ENCODE measurements at places on chromosomes 12 and 14.

DNA sequence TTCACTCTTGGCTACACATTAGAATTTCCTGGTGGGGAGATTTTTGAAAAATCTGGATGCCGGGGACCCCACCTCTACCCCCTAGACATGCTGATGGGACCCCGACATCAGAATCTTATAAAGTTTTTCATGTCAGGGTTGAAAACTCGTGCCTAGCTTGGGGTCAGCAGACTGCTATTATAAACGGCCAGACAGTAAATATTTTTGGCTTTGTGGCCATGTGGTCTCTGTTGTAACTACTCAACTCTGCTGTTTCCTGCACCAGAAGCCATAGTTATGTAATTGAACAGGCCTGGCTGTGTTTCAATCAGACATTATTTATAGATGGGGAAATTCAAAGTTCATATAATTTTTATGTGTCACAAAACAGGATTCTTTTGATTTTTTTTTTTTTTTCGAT, 41.6 kb downstream of the ACACB start:
- no peak for DNase-seq

- DNase-seq: no peak
Observed at GRCh38 chr14:68074765-68075381, 255.3 kb downstream of the RAD51B start.

GRCh38 chr14:75543786-75544185, 21.5 kb downstream of the BATF start:
- DNase-seq: peak; percentile 28

GRCh38 chr12:26091822-26092221, 33.0 kb downstream of the BHLHE41 start:
- no peak for DNase-seq

DNA sequence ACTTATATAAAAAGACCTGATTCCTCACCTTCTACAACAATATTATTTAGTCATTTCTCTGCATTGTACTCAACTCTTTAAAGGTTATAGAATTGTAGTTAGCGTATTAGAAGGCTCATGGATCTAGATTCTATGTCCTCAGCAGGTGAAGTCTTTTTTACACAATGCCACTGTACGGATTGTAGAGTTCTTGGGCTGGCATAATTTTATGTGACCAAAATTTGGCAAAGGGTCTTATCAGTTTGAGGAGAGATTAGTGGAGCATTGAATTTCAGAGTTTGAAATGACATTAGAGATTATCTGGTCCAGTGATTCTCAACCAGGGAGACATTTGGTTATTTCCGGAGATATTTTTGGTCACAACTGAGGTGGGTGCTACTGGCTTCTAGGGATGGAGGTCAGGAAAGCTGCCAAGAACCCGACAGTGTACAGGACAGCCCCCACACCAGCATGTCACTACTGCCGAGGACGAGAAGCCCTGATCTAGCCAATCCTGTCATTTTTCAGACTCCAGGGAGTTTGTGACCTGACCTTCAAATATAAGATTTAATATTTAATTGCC, 63.9 kb downstream of the BICD1 start:
- no peak for DNase-seq

DNA sequence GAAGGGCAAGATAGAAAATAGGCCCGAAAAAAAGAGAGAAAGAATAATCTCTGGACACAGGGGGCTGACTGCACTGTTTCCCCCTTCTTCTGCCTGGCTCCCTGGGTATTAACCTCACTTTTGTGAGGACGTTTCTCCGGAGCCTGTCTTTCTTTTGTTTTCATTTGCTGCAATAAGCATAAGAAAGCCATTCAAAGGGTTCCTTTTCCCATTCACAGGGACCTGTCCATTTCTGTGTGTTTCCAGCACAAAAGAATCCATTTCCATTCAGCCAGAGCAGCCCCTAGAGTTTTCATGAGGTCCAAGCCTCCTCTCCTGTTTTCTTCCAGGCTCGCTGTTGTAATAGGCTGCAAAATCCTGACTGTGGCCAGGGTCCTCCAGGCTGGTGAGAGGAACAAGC, 16.8 kb downstream of the PLXNC1 start:
- no peak for DNase-seq

- no peak for DNase-seq
Observed at GRCh38 chr14:103949131-103949790, 6.9 kb upstream of the RD3L start.

GRCh38 chr14:75147423-75148071, 20.7 kb upstream of the NEK9 start:
- DNase-seq: no peak

GRCh38 chr12:40034712-40035111, 71.2 kb downstream of the SLC2A13 start:
- no peak for DNase-seq

DNA sequence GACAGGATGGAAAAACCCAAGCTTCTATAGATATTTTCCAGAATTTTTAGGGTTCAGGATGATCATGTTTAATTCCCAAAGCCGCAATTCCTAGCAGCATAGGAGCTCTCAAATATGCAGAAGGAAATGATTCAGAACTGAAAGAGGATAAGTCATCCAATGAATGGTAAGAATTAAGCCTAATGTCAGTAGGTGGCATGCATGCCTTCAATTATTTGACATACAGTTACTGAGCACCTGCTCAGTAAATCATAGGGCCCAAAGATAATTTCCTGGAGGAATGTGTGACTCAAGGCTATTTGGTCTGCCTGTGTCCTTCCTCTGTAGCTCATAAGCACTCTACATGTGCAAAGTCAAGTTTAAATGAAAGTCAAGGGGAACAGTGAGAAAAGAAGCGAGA, 116.8 kb upstream of the SLC38A4 start:
- no peak for DNase-seq

- DNase-seq: no peak
Observed at GRCh38 chr12:46948936-46949545, 123.2 kb upstream of the SLC38A4 start.

DNA sequence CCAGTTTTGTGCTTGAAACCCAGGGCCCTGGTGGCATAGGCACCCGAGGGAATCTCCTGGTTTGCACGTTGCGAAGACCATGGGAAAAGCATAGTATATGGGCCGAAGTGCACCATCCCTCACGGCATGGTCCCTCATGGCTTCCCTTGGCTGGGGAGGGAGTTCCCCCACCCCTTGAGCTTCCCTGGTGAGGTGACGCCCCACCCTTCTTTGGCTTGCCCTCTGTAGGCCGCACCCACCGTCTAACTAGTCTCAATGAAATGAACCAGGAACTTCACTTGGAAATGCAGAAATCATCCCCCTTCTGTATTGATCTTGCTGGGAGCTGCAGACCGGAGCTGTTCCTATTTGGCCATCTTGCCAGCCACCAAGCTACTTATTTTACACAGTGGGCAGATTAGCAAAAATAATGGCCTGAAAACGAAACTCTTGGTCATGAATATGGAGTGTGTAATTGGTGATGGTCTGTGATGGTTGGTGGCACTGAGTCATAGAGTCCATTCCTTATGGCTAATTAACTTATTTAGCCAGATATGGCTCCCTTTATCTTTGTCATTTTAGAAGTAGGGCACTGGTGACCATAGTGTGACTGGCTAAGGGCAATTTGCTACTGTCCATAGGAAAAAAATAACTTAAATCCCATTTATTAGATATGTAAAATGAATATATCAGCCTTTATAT, 21.3 kb upstream of the KCNJ8 start:
- DNase-seq: no peak

DNA sequence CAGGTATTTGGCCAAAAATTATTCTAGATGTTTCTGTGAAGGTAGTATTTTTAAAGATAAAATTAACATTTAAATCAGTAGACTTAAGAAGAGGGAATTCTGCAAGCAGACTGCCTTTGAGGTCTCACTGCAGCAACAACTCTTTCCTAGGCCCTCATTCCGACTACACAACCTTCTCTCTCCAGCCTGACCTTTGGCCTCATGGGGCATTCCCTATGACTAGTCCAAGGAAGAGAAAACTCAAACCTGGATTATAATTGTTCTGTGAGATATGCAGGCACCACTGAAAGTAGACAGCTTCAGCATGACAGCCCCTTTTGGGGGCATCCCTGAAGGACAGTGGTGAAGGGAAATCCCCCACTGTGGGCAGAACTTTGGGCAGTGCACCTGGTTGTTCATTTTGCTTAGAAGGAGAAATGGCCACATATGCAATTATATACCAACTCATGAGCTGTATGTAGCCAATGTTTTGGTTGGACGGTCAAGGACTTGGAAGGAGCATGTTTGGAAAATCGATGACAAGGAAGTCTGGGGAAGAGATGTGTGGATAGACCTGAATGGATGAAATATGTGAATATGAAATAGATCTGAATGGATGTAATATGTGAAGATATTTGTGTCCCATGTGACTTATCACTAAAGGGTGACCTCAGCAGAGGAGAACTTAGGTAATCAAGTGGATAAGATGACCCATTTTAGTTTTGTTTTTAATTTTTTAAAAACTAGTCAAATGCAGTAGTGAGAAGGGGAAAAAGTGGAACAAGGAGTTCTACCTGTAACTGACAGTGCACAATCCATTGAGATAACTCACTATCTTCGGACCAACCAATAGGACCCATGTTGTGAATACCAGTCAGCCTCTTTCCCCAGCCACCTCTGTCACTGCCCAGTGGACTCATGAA, 233.3 kb upstream of the FOXN3 start:
- no peak for DNase-seq

- DNase-seq: no peak
Observed at GRCh38 chr14:24377657-24378056, 9.7 kb downstream of the NFATC4 start.

GRCh38 chr14:103619057-103619456, 10.0 kb upstream of the KLC1 start:
- no peak for DNase-seq

- no peak for DNase-seq
Observed at GRCh38 chr12:74489543-74489942, 48.1 kb upstream of the ATXN7L3B start.

DNA sequence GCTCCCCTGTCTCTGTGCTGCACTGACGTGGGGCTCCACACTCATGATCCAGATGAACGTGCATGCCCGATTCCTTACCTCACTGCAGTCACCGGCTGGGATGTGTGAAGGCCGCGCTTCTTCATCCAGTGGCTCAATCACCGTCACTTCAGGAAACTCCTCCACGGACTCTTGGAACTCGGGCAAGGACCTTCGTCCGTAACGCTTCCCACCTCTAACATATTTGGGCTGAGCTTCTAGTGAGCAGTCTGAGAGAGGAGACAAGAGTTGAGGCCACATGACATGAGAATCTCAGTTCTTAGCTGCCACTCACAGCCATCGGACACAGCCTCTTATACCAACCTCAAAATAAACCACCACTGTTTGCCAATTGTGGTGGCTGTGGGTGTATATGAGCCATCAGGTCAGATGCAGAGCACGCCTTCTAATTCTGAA, 38.3 kb downstream of the NIN start:
- DNase-seq: no peak

- DNase-seq: no peak
Observed at GRCh38 chr14:76500480-76500879, 124.5 kb downstream of the ESRRB start.

DNA sequence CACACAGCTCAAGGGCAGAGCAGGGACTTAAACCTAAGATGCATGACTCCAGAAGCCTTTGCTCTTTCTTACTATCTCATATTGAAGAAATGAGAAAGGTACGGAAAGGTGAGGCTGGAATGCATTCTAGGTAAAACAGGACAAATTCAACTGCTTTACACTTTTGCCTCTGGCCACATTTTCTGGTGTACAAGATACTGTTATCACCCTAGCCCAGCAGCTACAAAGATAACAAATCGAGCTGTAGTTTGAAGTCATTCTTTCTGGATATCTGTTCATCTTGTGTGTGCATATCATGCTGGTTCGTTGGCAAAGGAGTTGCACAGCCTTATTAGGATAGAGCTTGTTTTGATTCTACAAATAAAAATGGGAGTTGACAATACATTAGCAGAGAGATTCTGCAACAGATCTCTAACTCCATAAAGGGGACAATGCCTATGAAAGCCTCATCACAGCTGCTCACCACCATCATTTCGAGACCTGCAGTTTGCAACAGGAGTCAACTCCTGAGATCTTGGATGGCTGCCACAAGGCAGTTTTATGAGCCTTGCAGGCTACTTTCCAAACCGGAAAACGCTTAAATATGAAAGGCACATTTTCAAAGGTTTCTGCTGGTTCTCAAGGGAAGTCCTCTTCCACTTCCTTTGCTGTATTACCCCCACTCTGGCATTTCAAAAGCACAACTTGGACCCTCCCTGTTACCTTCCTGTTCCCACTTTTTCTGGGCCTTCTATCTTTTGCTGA, 64.9 kb downstream of the STXBP6 start:
- no peak for DNase-seq

- no peak for DNase-seq
Observed at GRCh38 chr12:71208053-71208685, 50.4 kb upstream of the TSPAN8 start.

- no peak for DNase-seq
Observed at GRCh38 chr12:108047071-108047550, 82.0 kb upstream of the WSCD2 start.

- DNase-seq: no peak
Observed at GRCh38 chr12:105223352-105223845, 12.6 kb downstream of the APPL2 start.

DNA sequence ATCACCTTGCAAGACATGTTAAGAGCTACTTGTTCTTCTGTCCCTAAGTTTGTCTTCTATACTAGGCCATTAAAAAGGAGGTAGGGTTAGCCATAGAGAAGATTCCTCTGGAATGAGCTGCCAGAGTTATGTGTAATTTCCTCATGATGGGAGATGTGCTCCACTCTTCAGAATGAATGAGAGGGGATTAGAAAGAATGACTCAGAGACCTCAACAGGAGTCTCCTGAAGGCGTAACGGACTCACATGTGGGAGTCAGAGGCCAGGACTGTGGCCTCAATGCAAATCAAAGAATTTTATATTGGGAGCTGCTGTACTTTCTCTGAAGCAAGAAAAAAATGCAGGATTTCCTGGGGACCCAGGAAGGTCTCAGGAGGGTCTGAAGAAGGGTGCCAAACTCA, 87.8 kb upstream of the ATXN7L3B start:
- no peak for DNase-seq

DNA sequence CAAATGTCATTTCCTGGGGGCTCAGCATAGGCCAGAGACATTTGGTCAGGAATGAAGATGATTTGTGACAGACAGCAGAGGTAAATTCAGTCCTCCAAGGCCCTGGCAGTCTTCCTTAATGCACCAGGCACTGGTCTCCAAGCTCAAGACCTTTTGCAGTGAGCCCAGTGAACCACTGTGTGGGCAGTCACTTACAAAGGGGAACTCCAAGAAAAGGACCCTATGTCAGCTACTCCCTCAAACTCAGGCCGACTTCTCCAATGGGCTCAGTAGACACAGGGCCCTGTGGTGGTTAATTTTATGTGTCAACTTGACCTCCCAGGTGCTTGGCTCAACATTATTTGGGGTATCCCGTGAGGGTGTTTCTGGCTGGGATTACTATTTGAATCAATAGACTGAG, 29.3 kb upstream of the PLEK2 start:
- DNase-seq: no peak

- no peak for DNase-seq
Observed at GRCh38 chr14:57493467-57494181, at the start of gene CCDC198. Gene CCDC198, minus strand, starts transcription at chr14:57493857. Its CDS starts 142 bp downstream, at chr14:57493715.

- DNase-seq: no peak
Observed at GRCh38 chr14:30854492-30854891, 19.9 kb upstream of the COCH start.

Data from activated CD4-positive, CD25-positive, alpha-beta regulatory T cell treated with anti-CD3 and anti-CD28 coated beads, Interleukin-2, amount 50 U/mL, for 72 hours (primary cell).